H7 (cell line): ENCODE measurements at places on chromosomes 1 and 21. TPM values are rescaled to one million over a fixed set of nuclear protein-coding genes. Genes with fewer than 3 reads are reported as not detected.

The SLC45A3 gene
- 19.2 and 20.7 TPM in 2 replicates for total RNA-seq

The CDK18 gene
- 48.3 and 52.0 TPM in 2 replicates for total RNA-seq

The AMPD1 gene
- total RNA-seq, result 0.10 TPM in 1 of 2 replicates, not detected in the other

The ARHGAP30 gene
- total RNA-seq, result 0.11 TPM in 1 of 2 replicates, not detected in the other

The OR2M3 gene
- total RNA-seq, result not detected in 2 replicates

The MCOLN3 gene
- 1.2 and 1.5 TPM in 2 replicates for total RNA-seq

The NCF2 gene
- total RNA-seq, result 0.14 TPM in 1 of 2 replicates, not detected in the other

The OR2L2 gene
- not detected in 2 replicates for total RNA-seq

The OLIG2 gene
- 0.17 and 0.67 TPM in 2 replicates for total RNA-seq

The SPRR3 gene
- total RNA-seq, result not detected in 2 replicates

The NFASC gene
- total RNA-seq, result 22.4 and 23.6 TPM in 2 replicates

The LHX8 gene
- not detected in 2 replicates for total RNA-seq

The ELF3 gene
- total RNA-seq, result 3.6 and 6.9 TPM in 2 replicates

The LY9 gene
- 0.24 TPM in 1 of 2 replicates, not detected in the other for total RNA-seq

The NVL gene
- 49.3 and 60.3 TPM in 2 replicates for total RNA-seq

The LEMD1 gene
- 19.4 and 25.1 TPM in 2 replicates for total RNA-seq

The STIL gene
- total RNA-seq, result 55.5 and 61.9 TPM in 2 replicates

The LAD1 gene
- 4.3 and 4.5 TPM in 2 replicates for total RNA-seq

The CAMK1G gene
- 0.45 and 0.63 TPM in 2 replicates for total RNA-seq

The CLDN17 gene
- not detected in 2 replicates for total RNA-seq

The VCAM1 gene
- not detected in 2 replicates for total RNA-seq

The COL9A2 gene
- total RNA-seq, result 17.6 and 23.8 TPM in 2 replicates

The G0S2 gene
- total RNA-seq, result 0.48 and 0.74 TPM in 2 replicates

The SLC44A5 gene
- 4.5 and 8.0 TPM in 2 replicates for total RNA-seq

The DISP3 gene
- total RNA-seq, result 5.8 and 6.1 TPM in 2 replicates

The VSIG8 gene
- total RNA-seq, result not detected in 2 replicates

The FCRL6 gene
- total RNA-seq, result not detected in 2 replicates
